ENCODE measurements at places on chromosomes 11 and 22.

- no peak for DNase-seq
Measured at GRCh38 chr11:47915783-47916182, 64.6 kb upstream of the PTPRJ start.

DNA sequence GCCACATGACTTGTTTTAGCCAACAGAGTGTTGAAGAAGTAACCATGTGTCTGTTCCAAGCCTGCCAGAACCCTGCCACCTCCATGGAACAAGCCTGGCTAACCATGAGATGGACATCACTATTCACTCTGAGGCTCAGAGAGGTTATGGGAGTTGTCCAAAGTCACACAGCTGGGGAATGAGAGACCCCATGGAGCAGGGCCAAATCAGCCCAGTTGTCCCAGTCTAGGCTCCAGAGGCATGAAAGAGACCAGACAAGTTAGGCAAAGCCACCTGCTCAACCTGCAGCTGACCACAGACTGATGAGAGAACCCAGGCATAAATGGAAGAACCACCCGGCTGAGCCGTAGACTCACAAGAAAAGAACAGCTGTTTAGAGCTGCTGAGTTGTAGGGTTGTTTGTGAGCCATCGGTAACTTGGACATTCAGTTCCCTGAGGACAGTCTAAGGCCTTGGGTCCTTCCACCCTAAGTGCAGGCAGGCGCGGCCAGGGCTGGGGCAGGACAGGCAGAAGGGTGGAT, 74.7 kb upstream of the PHF21B start:
- no peak for DNase-seq

DNA sequence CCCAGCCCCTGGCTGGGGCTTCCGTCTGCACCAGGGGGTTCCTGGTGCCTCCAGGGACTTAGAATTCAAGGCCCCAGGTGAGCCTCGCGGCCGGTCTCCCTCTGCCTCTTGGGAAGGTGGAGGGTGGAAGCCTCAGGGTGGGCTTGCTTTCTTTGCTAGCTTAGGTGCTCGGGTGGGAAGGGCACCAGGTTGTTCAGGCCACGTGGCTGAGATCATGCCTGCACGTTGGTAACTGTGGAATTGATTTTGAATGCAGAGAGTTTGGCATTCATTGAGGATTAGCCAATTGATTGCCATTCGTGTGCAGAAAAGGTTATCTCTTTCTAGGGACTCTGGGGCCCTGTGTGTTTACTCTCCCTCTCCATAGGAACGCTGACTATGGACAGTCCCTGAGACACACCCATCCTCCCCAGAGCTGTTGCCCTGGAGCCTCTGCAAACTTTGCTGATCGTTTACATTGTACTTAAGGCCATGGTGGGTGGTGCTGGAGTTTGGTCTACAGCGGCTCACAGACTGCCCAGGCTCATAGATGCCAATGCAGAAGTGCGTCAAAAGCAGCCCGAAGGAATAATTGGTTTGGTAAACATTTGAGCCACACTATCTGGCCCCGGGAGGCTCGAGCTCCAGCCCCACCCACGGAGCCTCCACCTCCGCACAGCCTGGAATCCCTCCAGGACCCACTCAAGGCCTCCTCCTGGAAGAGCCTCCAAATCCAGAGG, 1457.7 kb downstream of the BRD1 start:
- peak; percentile 37 for DNase-seq

- DNase-seq = no peak
Measured at GRCh38 chr11:121318848-121319834, 26.6 kb downstream of the SC5D start.

GRCh38 chr11:27391331-27392015, 28.5 kb upstream of the CCDC34 start:
- DNase-seq = no peak

DNA sequence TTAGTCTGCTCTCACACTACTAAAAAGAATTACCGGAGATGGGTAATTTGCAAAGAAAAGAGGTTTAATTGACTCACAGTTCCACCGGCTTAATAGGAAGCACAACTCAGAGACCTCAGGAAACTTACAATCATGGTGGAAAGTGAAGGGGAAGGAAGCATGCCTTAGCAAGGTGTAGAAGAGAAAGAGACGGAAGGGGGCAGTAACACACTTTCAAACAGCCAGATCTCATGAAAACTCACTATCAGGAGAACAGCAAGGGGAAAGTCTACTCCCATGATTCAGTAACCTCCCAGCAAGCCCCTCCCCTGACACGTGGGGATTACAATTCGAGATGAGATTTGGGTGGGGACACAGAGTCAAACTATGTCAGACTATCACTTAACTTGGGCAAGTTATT, 236.6 kb upstream of the ANO3 start:
- DNase-seq = no peak

DNA sequence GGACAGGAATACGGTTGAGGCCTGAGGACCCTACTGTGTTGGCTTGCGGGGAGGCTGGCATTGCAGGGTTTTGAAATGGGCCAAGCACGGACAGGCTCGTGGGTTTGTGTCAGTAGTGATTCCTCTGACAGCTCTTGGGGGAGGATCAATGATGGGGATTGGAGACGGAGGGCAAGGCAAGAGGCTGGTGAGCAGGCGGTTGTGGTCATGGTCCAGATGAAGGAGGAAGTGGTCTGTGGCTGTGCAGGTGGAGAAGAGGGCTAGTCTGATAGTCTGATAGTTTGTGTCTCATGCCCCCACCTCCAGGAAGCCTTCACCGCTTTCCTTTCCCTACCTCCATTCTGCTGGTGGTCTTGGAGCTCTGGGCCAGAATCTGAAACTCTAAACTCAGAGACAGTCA, 3.0 kb downstream of the MAFF start:
- DNase-seq = no peak

DNA sequence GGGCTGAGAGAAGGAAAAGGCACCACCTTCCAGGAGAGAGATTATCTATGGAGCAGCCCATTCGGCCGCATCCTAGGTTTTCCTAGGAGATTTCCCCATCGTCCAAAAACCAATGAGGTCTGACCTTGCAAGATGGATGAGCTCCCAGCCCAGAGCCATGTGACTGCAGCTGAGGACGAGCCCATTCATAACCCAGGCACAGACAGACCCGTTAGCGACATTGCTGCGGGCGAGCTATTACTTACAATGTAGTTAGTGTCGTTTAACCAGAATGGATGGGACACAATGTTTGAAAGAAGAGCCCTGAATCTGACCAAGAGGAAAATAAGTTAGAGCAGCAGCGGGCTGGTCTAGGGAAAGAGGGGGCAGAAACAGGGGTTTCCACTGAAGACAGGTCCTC, 395.9 kb upstream of the CADM1 start:
- no peak for DNase-seq

GRCh38 chr22:28348613-28349609, 330.7 kb downstream of the TTC28 start:
- no peak for DNase-seq

- DNase-seq = no peak
Measured at GRCh38 chr11:67344264-67344663, 9.1 kb downstream of the POLD4 start.

GRCh38 chr22:29642694-29643093, 39.3 kb downstream of the NF2 start:
- DNase-seq = no peak

GRCh38 chr11:45394294-45395085, 108.3 kb upstream of the SYT13 start:
- DNase-seq = no peak

GRCh38 chr22:49224243-49224642, 603.4 kb downstream of the BRD1 start:
- DNase-seq = no peak

DNA sequence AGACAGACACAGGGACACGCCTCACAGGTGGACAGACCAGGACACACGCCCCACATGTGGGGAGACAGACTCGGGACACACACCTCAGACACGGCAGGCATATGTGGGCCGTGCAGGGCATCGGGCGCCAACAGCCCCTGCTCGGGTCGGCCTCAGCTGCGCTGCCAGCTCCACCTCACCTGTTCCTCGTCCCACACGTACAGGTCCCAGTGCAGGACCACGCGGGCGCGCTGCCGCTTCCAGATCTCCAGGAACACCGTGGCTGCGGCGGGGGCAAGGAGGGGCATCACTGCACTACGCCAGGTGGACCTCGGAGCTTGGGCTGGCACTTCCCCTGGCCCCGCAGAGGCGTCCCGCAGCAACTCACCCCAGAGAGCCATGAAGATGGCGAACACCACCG, 12.4 kb downstream of the ANO9 start:
- DNase-seq = no peak

DNA sequence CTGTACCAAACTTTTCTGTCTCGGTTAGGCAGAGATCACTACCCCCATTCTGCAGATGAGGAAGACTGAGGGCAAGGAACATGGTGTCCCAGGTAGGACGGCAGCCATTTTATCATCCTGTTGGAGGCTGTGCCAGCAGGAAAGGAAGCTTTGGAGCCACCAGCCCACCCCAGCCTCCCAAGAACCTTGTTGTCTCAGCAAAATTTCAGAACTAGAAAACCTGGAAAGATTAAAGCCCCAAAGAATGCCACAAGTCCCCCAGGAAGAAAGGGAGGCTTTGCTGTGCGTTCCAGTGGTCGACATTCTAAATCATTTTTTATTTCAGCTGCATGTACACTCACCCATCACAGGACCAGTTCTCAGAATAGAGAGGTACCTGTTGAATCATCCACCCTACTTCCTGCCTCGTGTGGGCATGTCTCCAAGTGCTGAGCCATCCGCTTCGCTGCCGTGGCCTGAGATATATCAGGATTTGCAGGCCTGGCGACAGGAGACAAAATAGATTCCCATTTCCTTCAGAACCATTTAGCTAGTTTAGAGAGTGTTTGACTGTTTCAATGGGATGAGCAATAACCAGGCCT, 13.0 kb upstream of the EIF3D start:
- DNase-seq = no peak

DNA sequence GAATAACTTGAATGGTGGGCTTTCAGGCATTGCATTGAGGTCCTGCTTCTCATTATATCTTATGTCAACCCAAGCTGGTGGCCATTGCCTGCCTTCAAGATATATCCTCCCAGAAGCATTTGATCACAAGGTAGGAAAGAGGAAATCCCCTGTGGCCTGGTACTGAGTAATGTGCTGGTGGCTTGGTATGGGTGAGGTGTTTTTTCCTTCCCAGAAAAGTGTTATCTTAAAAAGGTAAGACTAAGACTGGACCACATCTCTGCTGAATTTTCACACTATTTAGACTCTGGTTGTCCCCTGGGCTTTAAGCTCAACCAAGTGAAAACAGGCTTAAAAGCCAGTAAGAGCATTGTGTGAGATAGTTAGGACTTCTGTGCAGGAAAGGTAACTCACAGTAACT, 3.7 kb downstream of the INSC start:
- DNase-seq = no peak

GRCh38 chr22:26115266-26115665, 54.0 kb upstream of the SEZ6L start:
- DNase-seq = no peak

GRCh38 chr22:44047891-44048301, 23.8 kb downstream of the PARVB start:
- no peak for DNase-seq

DNA sequence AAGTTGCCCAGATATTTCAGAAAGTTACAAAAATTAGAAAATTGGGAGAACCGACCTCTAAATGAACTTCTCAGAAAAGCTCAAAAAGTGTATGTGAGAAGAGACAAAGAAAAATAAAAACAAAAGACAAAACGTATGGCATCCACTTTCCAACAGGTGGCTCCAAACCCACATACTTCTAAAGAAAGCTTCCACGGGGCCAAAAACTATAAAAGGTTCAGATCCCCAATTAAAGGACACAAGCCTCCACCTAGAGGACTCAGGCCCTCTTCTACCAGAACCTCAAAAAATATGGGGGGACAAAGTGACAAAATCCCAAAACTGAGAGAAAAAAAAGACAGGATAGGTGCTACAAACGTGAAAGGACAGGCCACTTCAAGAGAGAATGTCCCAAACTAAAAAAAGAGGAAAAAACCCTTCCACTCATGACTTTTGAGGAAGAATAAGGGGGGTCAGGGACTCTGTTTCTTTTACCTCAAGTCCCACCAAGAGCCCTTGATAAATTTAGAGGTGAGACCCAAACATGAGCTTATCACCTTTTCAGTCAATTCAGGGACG, 8.8 kb downstream of the SCGB2A1 start:
- no peak for DNase-seq

GRCh38 chr11:26583550-26583949, 11.5 kb upstream of the MUC15 start:
- no peak for DNase-seq

DNA sequence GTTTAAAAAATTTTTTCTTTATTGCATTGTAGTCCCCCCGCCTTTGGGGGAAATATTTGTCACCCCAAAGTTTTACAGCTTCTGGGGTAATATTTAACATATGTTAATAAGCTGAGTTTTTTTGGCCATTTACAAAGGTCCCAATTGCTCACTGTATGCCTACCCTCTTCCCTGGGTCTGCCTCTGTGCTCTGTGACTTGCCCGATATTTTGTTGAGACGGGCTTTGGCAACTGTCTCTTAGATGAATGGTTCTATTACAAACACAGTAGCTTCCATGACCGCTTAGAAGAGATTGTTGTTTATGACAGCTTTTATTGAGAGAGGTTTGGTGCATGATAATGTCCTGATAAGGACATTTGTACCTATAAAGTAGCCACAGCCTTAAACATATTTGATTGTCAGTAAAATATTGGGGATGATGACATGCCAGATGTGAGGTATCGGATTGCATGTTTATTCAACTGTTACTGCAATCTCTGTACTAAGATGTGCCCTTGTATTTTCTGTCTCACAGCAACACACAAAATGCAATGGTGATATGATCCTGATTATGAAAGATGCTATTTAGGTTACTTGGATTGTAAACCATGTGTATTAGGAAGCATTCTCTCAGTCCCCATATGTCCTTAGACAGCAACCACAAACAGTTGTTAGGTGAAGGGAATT, 103.1 kb downstream of the TEAD1 start:
- DNase-seq = no peak

- DNase-seq = no peak
Measured at GRCh38 chr11:123760894-123761293, 6.6 kb upstream of the OR6X1 start.

GRCh38 chr11:24357620-24358410, 139.0 kb upstream of the LUZP2 start:
- no peak for DNase-seq

GRCh38 chr11:95531116-95531515, 258.5 kb downstream of the FAM76B start:
- DNase-seq = no peak
